ENCODE measurements at places on chromosomes 4 and X.

DNA sequence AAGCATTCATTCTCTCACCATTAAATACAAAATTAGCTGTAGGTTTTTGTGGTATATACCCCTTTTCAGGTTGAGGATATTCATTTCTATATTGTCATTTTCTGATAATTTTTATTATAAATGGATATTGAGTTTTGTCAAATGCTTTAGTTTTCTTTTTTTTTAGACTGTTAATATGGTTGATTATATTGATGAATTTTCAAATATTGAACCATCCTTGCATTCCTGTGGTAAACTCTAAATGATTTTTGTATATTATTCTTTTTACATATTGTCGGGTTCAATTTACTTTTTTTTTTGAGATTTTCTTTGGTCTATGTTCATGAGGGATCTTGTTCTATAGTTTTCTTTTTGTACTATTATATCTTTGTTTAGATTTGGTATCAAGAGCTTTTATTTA, 165.1 kb downstream of the GPAT3 start:
- DNase-seq = no peak

DNA sequence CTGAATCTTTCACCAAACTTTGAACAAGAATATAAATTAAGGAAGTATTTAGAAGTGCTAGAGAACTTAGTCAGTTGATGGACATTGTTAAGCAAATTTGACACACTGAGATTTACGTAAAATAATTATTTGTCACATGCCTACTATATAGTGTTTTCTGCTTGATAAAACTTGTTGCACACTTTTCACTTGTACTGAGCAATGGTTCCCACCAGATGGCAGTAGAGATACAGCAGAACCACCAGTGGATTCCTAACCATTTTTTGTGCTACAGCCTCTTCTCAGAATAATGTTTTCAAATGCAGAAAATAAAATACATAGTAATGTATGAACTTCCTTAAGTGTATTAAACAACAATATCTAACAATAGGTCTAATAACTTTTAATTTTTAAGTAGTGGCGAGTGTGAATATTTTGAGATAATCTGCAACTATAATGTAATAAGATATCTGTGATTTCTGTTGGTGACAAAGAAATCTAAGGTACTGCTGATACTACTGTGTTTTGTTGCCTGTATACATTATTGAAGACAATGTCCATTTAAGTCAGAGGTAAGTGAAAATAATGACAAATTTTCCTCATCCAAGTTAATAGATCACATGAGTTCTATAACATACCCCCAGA, 81.2 kb downstream of the APOOL start:
- DNase-seq = peak; percentile 7

GRCh38 chr4:28378109-28378830, 1517.6 kb downstream of the STIM2 start:
- DNase-seq = no peak

DNA sequence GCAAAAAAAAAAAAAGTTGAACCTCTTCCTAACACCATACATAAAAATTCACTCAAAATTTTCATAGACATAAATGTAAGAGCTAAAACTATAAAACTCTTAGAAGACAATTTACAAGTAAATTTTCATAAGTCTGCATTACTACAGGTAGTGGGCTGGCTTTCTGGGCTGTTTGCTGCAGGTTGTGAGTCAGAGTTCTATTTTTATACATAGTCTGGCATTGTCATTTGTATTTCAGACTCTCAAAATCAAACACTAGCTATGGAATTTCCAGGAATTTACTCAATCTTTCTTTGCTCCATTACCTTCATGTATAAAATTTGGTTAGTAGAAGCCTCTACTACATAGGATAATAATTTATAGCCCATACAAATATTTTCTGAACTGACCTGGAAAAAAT, 227.2 kb downstream of the COX18 start:
- no peak for DNase-seq

Measured in GM12891 (cell line).